ENCODE measurements at places on chromosomes 3 and 15. TPM values are rescaled to one million over a fixed set of nuclear protein-coding genes. Genes with fewer than 3 reads are reported as not detected.

The CKMT1B gene
- not detected for total RNA-seq

The CCDC33 gene
- not detected for total RNA-seq

The SLC30A4 gene
- 4.2 TPM for total RNA-seq

DNA sequence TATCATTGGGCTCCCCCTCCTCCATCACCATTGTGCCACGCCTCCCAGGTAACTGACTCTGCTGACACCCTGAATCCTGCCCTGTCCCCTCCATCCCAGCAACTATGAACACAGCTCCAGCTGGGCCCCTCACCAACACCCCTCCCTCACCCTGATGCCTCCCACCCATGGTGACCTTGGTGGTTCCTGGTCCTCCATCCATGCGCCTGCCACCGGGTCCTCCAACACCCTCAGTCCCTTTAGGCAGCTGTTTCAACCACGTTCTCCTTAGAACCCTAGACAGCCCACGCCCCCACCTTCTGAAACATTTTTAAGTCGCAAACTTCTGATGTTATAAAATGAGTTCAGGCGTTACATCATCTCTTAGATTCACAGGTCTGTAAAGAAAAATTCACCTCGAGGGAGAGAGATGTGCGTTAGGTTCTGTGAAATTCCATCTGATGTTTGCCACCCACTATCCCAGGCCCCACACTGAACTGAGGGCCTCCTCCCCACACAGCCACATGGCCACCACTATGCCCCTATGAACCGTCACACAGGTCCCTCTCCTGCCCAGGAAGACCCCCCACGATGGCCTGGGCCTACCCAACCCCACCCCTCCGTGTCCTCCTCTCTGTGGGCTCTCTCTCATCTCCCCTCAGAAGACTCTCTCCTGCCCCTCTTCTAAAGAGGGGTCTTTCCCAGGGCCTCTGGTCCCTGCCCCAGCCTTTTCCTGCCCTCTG is 29.8 kb downstream of the PCSK6 start:
- no peak overlapping the region for H3K27ac ChIP-seq
- no peak overlapping the region for H3K4me3 ChIP-seq
- no peaks in the 10 kb centered on the region for H3K27me3 ChIP-seq
- no peak for DNase-seq
- no peaks in the 10 kb centered on the region for H3K36me3 ChIP-seq

DNA sequence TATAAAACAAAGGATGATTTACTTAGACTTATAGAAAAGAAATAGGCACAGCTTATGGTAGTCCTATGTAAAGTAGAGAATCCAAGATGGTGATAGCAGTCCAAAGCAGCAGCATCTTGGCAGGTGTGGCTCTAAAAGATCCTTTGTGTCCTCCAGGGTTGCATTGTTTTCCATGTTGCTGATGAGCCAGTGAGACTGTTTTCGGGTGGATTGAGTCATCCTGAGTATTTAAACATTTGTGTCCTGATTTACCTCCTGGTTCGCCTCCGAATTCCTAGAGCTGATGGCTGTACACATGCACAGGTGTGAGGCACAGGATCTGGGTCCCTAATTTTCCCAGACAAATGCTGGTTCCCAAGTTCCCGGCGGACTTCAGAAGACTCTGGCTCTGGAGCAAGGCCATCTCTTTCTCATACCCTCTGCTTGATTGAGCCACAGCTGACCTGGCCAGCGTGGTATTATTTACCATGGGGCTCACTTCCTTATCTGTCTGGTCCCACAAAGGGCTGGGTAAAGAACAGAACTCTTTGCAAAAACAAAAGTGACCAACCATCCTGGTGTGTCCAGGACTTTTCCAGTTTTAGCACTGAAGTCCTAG is 51.0 kb downstream of the ARNT2 start:
- no peak overlapping the region for H3K27ac ChIP-seq
- no peaks in the 10 kb centered on the region for H3K4me1 ChIP-seq
- no peaks in the 10 kb centered on the region for H3K36me3 ChIP-seq
- no peak overlapping the region for H3K4me3 ChIP-seq
- H3K27me3 ChIP-seq = peaks cover 27% of the 10 kb centered on the region
- DNase-seq = no peak

- H3K27ac ChIP-seq = no peak overlapping the region
- no peak overlapping the region for H3K4me3 ChIP-seq
- H3K36me3 ChIP-seq = no peaks in the 10 kb centered on the region
- H3K4me1 ChIP-seq = no peaks in the 10 kb centered on the region
- H3K27me3 ChIP-seq = no peaks in the 10 kb centered on the region
Measured at GRCh38 chr15:74262151-74262550, 26.0 kb downstream of the CCDC33 start.

GRCh38 chr3:13705051-13705450 is 156.1 kb downstream of the FBLN2 start:
- peaks cover 40% of the 10 kb centered on the region for H3K27me3 ChIP-seq
- H3K36me3 ChIP-seq = no peaks in the 10 kb centered on the region
- H3K27ac ChIP-seq = no peak overlapping the region
- no peak overlapping the region for H3K4me3 ChIP-seq

GRCh38 chr3:20325563-20325962 is 139.6 kb upstream of the SGO1 start:
- H3K36me3 ChIP-seq = no peaks in the 10 kb centered on the region
- H3K4me1 ChIP-seq = no peaks in the 10 kb centered on the region
- no peaks in the 10 kb centered on the region for H3K27me3 ChIP-seq
- DNase-seq = no peak
- H3K4me3 ChIP-seq = no peak overlapping the region
- H3K27ac ChIP-seq = no peak overlapping the region

- H3K4me3 ChIP-seq = no peak overlapping the region
- no peak overlapping the region for H3K27ac ChIP-seq
- H3K4me1 ChIP-seq = no peaks in the 10 kb centered on the region
- no peaks in the 10 kb centered on the region for H3K27me3 ChIP-seq
- no peaks in the 10 kb centered on the region for H3K36me3 ChIP-seq
Measured at GRCh38 chr15:97566961-97567360, 393.5 kb upstream of the ARRDC4 start.

DNA sequence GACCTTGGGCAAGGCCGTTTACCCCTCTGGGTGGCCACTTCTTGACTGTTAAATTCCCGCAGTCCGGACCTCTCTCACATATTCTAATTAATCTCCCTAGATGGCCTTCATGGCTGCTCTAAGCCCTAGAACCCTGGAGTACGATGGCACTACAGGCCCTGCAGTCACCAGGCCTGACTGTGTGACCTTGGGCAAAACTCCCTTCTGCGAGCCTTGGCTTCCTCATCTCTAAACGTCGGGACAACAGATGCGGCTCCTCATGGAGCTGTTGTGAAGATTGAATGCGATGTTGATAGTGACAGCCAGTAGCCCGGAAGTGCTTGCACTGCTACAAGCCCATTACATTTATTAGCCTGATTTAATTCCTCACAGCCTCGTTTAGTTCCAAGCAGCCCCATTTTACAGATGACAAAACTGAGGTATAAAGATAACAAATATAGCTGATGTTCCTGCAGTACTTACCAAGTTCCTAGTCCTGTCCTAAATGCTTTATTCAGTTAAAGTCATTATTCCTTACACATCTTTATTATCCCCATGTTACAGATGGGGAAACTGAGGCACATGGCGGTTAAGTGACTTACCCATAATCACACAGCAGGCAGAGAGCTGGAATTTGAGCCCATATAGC is 10.3 kb downstream of the EPHB3 start:
- H3K36me3 ChIP-seq = no peaks in the 10 kb centered on the region
- H3K27ac ChIP-seq = no peak overlapping the region
- peaks cover 2% of the 10 kb centered on the region for H3K27me3 ChIP-seq
- no peak overlapping the region for H3K4me3 ChIP-seq
- no peak for DNase-seq

DNA sequence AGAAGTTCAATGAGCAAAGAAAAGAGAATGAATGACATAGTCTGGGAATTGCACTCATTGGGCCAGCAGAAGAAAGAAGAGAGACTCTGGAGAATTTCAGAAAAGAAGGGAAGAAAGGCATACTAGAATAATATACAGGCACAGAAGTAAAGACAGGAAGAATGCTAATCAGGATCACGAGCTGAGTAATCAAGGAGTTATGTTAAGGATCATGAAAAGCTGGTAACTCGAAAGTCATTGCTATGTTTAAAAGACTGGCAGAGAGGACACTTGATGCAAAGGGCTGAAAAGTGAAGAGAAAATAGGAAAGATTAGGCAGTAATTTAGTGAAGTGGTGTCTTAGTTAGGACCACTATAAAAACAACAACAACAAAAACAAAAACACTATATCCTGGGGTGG is 284.1 kb downstream of the ZBBX start:
- no peaks in the 10 kb centered on the region for H3K4me1 ChIP-seq
- no peak for DNase-seq
- H3K36me3 ChIP-seq = no peaks in the 10 kb centered on the region
- H3K27me3 ChIP-seq = no peaks in the 10 kb centered on the region

GRCh38 chr15:34339946-34340345 is 2.4 kb upstream of the SLC12A6 start:
- H3K36me3 ChIP-seq = no peaks in the 10 kb centered on the region
- no peaks in the 10 kb centered on the region for H3K27me3 ChIP-seq
- no peak for DNase-seq
- no peak overlapping the region for H3K4me3 ChIP-seq
- no peak overlapping the region for H3K27ac ChIP-seq
- H3K4me1 ChIP-seq = peaks cover 25% of the 10 kb centered on the region

GRCh38 chr15:73794443-73795133 is 41.4 kb upstream of the INSYN1 start:
- no peaks in the 10 kb centered on the region for H3K4me1 ChIP-seq
- no peak for DNase-seq
- H3K27ac ChIP-seq = no peak overlapping the region
- H3K4me3 ChIP-seq = no peak overlapping the region
- no peaks in the 10 kb centered on the region for H3K36me3 ChIP-seq
- peaks cover 5% of the 10 kb centered on the region for H3K27me3 ChIP-seq

- no peak overlapping the region for H3K4me3 ChIP-seq
- no peak overlapping the region for H3K27ac ChIP-seq
- H3K36me3 ChIP-seq = no peaks in the 10 kb centered on the region
- no peaks in the 10 kb centered on the region for H3K4me1 ChIP-seq
- H3K27me3 ChIP-seq = no peaks in the 10 kb centered on the region
Measured at GRCh38 chr3:52015438-52016228, 19.9 kb upstream of the RPL29 start.

DNA sequence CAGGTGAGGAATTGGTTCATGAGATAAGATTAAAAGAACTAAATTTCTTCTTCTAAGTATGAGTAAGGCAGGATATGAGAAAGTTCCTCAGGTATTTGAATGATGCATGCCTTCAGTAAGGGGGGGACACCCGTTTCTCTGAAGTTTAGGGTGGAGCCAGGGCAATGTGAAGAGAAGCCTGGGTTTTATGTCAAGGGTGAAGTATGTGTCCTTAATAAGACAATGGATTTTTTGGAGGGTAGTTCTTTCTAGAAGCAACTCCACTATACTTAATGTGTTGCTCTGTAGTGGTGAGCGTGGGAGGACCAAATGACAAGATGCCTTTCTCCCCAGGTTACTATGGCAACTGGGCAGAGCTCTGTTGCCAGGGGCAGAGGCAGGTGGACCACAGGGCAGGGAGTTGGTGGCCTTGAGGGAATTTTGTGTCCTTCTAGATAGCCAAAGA is 44.0 kb downstream of the PHLDB2 start:
- H3K4me3 ChIP-seq = no peak overlapping the region
- DNase-seq = no peak
- H3K4me1 ChIP-seq = no peaks in the 10 kb centered on the region
- no peak overlapping the region for H3K27ac ChIP-seq

DNA sequence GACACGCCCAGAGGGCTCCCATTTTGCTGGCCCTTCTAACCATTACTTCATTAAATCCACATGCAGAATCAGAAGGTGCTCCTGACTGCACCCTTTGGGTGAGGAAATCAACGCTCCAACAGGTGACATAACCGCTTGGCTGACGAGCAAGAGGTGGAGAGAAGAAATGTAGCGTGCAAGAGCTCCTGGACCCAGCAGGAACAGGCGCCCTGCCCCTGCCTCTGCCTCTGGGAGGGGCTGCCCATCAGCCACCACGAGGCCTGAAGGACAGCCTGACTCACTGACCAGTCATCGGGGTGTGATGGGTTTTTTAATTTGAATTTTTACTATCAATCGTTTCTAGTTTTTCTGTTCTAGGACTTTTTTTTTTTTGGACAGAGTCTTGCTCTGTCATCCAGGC is 218.2 kb downstream of the ADAMTS17 start:
- H3K4me1 ChIP-seq = no peaks in the 10 kb centered on the region
- H3K27me3 ChIP-seq = peaks cover 2% of the 10 kb centered on the region
- H3K27ac ChIP-seq = no peak overlapping the region

DNA sequence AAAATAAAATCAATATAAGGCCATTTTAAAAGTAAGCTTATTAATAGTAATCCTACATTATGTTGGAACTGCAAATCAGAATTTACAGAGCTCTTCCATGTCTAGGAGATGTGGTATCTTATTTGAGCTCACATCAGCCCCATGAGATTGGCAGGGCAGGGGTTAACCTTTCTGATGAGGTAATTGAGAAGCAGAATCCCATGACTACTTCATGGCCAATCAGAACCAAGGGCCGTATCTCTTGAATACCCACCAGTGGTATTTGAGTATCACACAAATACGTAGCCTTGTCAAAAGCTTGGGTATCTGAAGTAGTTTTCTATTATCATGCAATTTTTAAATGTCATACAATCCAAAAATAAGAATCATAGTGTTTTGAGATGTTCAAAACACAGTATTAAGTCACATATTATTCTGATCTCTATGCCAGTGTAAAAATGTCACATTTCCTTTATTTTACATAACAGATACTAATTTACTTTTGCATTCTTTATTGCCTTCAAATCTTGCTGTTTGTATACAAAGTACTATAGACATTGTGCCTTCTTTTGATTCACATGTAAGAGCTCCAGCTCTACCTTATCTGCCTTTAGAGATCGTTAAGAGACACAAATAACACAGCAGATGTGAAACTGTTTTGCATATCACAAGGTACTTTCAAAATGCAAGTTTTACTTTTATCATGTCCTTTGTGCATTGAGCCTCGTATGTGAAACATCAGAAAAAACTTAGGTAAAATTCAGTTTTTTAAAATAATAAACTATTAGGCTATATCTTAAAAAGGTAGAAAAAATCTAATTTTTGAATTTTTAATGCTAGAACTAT is 251.7 kb upstream of the GOLGA6L4 start:
- H3K27ac ChIP-seq = no peak overlapping the region
- no peak overlapping the region for H3K4me3 ChIP-seq
- H3K4me1 ChIP-seq = no peaks in the 10 kb centered on the region
- no peaks in the 10 kb centered on the region for H3K36me3 ChIP-seq
- no peak for DNase-seq
- no peaks in the 10 kb centered on the region for H3K27me3 ChIP-seq

DNA sequence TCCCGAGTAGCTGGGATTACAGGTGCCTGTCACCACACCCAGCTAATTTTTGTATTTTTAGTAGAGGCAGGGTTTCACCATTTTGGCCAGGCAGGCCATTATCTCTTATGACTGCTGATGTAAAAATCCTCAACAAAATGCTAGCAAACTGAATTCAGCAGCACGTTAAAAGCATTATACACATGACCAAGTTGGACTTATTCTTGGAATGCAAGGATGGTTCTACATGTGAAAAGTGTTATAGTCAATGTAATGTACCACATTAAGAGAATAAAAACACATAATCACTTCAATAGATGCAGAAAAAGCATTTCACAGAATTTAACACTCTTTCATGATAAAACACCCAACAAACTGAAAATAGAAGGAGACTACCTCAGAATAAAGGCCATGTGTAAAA is 20.2 kb downstream of the RNF13 start:
- H3K36me3 ChIP-seq = no peaks in the 10 kb centered on the region
- no peak overlapping the region for H3K27ac ChIP-seq
- H3K4me1 ChIP-seq = no peaks in the 10 kb centered on the region
- no peaks in the 10 kb centered on the region for H3K27me3 ChIP-seq
